Neural progenitor cell (in vitro differentiated cells): ENCODE measurements at places on chromosomes 2 and 18.
A peak's percentile ranks its signal among the peaks of the same experiment; 100 is the strongest.

- DNase-seq: peak; percentile 80
These were observed 979 bp downstream of the LONRF2 start for GRCh38 chr2:100321179-100321865.

- DNase-seq: no peak
These were observed 141.7 kb downstream of the RBMS1 start for GRCh38 chr2:160351956-160352355.

DNA sequence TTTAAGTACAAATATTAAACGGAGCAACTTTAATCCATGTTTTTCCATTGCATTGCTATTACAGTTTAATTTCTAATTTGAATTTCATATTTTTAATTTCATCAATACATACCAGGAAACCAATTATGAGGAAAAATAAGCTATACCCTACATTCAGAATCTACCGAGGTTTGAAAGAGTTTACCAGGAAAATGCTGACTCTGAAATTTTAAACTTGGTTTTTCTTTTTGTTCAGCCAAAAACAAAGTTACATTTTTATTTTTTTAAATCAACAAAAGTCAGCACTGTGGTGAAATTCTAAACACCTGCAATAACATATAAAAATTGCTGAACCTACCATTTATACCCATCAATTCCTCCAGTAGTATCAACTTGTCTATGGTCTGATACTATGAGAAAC lies 53.7 kb downstream of the GFPT1 start:
- no peak for DNase-seq

DNA sequence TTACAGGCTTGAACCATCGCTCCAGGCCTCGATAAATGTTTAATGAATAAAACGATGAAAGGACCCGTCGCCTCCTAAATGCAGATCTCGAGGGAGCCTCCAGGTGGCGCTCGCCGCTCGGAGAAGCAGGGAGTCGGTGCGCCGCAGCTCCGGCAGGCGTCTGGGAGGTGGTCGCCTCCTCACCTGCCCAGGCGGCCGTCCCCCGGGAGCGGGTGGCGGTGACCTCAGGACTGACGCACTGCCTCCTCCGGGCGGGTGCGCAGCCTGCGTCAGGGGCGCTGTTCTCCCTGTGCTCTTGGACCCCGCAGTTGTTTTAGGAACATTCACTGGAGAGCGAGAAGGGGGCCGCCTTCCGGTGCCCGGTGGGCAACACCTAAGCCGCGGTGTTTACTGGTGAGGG lies 38.6 kb upstream of the POLE4 start:
- DNase-seq: peak; percentile 88

- peak; percentile 65 for DNase-seq
These were observed 37.0 kb upstream of the CLASP1 start for GRCh38 chr2:121686218-121686617.

DNA sequence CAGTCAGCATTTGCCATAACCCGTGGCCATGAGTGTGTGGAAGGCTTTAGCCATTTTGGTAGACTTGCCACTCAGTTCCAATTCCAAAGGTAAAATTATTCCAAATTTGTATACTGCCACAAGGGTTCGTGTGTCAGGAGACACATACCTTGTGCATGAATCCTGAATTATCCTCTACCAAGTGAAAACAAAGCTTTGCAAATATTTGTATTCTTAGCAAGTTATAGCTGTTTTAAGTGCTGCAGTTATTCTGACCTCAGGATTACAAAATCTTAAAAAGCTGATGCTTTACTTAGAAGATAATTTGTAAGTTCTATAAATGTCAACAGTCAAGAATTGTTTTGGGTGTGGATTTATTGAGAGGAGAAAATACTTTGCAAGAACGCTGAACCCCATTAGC lies 100.6 kb downstream of the ANTXR1 start:
- no peak for DNase-seq

DNA sequence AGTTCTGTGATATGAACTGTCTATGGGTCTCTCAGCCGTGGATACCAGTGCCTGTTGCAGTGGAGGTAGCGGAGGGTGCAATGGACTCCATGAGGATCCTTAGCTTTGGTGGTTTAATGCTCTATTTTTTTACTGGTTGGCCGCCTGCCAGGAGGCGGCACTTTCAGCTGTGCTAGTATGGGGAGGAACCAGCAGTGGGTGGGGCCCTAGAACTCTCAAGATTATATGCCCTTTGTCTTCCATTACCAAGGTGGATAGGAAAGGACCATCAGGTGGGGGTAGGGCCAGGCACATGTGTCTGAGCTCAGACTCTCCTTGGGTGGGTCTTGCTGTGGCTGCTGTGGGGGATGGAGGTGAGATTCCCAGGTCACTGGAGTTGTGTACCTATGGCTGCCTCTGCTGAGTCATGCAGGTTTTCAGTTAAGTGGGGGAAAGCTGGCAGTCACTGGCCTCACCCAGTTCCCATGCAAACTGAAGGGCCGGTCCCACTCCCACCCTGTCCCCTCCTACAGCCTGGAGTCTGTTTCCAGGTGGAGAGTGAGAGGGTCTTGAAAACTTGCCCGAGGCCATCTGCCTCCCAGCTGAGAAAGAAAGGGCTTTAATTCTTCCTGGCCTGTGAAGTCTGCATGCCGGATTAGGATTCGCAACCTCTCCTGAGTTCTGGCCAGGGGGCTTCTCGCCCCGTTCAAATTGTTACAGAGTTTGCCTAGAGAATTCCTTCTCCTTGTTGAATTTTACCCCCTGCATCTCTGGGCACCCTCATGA lies 14.5 kb downstream of the KCNS3 start:
- DNase-seq: peak; percentile 22

GRCh38 chr2:131093696-131094462 lies 619 bp upstream of the FAM168B start:
- DNase-seq: peak; percentile 83

DNA sequence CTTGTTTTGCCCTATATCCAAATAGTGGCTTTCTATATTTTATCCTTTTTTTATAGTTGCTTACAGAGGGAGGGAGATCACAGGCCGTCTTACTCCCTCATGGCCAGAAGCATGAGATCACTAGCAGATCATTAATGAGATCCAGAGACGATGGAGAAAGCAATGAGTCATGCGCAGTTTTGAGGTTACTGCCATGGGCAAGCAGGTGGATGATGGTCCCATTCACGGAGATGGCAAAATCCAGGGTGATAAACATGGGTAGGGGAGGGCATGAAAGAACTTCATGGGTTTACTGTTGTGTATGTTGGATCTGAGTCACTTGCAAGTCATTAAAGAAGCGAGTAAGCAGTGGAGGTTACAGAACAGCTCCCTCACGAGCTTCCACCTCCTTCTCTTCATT lies 60.4 kb downstream of the C18orf63 start:
- no peak for DNase-seq
